Ureter (tissue), 1 donor: ENCODE measurements at places on chromosomes 5 and 9. TPM values are rescaled to one million over a fixed set of nuclear protein-coding genes. Genes with fewer than 3 reads are reported as not detected.

Gene IRGM
- 1.2 TPM for total RNA-seq

Gene ENTREP1
- total RNA-seq, result 14.6 TPM

Gene PCDHB9
- total RNA-seq, result 1.9 TPM

Gene BASP1
- 77.8 TPM for total RNA-seq

Gene SHISAL2B
- total RNA-seq, result not detected

Gene SAXO1
- 0.57 TPM for total RNA-seq

Gene TRIM14
- total RNA-seq, result 66.9 TPM

Gene GLDC
- 117 TPM for total RNA-seq

Gene OR1Q1
- not detected for total RNA-seq

Gene SPAAR
- total RNA-seq, result 1.9 TPM

Gene FSD1L
- 5.0 TPM for total RNA-seq

Gene SPINK5
- total RNA-seq, result 3.2 TPM

Gene LHFPL2
- total RNA-seq, result 33.3 TPM

Gene AQP7
- total RNA-seq, result 8.3 TPM

Gene PNPLA7
- 9.7 TPM for total RNA-seq

Gene MAML1
- total RNA-seq, result 37.7 TPM

Gene ETF1
- 112 TPM for total RNA-seq

Gene CERT1
- total RNA-seq, result 51.7 TPM
